ENCODE measurements at places on chromosomes 2 and 18. TPM values are rescaled to one million over a fixed set of nuclear protein-coding genes. Genes with fewer than 3 reads are reported as not detected.

DNA sequence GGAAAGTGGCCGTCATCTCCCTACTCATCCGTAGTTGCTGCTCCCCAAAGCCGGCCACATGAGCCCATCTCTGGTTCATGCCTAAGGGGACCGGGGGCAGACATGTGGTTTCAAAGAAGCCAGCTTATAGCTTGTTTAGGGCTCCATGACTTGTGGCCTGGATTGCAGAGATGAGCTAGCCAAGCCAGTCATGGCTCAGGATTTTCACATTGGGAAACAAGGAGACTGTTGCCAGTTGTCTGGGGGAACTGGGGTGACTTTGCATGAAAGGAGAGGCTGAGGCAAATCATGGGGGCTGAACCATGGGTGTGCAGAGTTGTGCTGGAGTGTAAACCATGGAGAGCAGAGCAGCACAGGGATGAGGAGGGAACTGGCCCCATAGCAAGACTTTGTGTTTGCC is 183.0 kb upstream of the APCDD1 start:
- DNase-seq, result peak; percentile 28

- DNase-seq, result no peak
Observed at GRCh38 chr2:195592105-195592504, 64.9 kb upstream of the SLC39A10 start.

GRCh38 chr18:74715865-74716712 is 118.4 kb downstream of the ZNF407 start:
- no peak for DNase-seq

DNA sequence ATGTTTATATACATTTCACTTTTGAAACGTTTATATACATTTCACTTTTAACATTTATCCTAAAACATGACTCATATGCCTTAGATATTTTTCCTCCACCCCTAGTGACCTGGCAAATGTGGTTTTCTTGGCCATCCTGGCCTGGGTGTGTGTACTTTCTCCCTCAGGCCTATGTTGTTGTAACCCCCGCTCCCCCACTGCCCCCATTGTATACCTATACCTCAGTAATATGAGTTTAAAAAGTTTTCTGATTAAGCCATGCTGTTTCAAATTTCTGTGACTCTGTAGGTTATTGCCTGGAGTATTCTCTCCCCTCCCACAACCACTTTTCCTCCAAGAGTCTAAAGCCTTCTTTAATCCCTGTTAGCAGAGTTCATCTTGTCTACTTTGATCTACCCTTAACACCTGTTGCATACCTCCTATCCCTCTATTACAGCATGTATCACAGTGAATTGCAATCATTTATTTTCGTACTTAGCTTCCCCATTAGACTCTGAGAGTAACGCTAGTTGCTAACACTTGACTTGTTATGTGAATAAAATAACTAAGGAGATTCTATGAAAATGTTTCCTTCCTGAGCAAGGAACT is 67.9 kb downstream of the LCLAT1 start:
- peak; percentile 14 for DNase-seq

DNA sequence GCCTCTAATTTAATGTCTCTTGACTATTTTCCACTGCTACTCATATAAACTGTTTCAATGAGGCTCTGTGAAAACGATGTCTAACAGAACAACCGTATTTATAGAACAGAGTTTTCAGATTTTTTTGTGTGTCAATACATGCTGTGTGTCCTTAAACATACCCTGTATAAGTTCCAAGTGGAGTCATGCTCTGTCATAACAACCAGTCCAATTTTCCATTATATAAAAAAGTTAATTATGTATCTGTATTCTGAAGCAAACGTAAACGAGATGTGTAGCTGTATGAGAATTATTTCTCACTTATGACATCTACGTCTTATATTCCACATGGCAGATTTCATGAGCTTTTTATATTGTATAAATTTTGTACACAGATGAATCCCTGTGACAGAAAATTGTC is 13.9 kb upstream of the GULP1 start:
- no peak for DNase-seq

- no peak for DNase-seq
Observed at GRCh38 chr2:42916324-42916723, 123.9 kb upstream of the HAAO start.

DNA sequence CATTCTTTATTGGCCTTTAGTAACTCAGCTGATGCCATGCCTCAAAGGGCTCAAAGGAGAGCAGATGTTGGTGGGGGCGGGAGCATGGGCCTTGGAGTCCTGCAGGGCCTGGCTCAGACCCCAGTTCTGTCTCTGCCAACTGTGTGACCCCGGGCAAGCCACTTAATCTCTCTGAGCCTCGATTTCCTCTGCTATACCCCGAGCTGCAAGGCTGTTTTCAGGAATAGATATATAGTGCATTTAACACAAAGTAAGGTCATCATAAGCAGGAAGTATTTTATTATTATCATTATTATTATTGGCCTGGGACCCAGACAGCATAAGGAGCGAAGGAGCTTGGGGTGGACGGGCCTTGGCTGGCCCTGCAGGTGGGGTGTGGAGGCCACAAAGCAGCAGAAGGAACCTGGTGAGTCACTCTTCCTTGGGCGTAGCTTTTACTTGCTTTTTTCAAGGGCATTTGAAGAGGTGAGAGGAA is 162.7 kb downstream of the INHBB start:
- peak; percentile 11 for DNase-seq

DNA sequence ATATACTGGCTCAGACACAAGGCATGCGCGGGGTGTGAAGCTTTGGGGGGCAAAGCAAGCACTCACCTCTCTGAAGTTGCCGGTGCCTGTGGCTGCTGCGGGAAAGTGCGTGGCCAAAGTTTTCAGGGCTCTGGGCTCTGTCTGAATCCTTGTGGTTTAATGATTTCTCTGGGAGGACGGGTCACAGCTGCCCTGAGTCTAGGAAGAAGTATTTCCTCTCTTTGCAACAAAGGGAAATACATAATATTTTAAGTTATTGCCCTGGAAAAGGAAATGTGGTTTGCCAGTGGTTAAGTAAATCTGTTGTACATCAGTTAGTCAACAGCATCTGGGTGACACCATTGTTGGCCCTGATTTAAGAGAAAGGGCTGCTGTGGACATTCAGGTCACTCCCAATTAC is 56.7 kb upstream of the ZDBF2 start:
- DNase-seq, result peak; percentile 63

DNA sequence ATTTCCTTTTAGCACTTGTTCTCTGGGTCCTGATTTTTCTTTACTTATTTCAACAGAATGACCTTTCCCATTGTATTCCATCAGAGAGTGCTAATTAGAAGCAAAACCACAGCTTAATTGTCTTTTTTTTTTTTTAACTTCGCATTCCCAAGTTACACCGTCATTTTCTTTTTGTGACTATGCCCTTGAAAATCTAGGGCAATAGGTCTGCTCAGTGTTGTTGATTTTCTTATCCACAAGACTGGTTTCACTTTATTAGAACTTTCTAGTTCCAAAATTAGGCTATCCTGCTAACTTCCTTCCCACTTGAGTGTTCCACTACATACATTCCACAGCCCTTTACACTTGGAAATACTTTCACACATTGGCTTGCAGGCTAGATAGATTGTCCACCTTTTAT is 18.7 kb upstream of the ADAM17 start:
- DNase-seq, result peak; percentile 38

DNA sequence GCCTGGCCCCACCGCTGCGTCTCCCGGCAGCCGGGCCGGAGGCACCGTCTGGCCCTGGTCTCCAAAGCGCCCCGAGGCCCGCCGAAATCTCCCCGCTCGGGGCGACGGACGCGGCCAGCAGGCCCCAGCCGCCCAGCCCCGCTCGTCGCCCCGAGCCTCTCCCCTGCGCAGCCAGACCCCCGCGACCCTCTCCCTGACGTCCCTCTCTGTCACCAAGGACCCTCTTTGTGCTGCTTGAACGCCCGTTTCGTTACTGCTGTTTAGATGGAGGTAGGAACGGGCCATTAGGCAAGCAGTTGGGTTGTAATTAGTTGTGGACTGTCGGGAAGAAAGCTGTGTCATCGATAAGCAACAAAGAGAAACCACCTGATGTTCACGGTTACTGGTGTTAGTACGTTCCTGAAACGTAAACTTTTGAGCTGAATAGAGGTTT is 686 bp downstream of the UBXN4 start:
- peak; percentile 69 for DNase-seq

DNA sequence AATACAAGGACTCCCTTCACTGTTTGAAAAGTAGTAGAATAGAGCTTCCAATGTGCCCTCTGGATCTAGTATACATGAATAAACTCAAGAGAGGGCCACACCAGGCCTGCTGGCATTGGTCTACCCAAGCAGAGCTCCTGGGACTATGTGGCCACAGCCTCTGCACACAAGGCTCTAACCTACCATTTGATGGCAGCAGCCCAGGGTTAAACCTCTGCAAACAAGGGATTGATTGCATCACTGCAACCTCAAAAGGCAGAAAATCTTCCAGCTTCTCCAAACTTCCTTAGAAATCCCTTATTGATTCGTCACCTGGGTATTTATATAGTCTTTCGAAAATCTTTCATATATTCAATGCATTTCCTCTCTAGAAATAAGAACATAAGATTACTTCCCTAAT is 147.6 kb upstream of the SETBP1 start:
- no peak for DNase-seq

RAB6C gene
- 0.05 TPM for polyA plus RNA-seq

NEU2 gene
- not detected for polyA plus RNA-seq

ZSWIM2 gene
- polyA plus RNA-seq, result 0.15 TPM

SERPINB12 gene
- polyA plus RNA-seq, result not detected
